Pancreas (tissue), 10 donors: ENCODE measurements at places on chromosomes 12 and 14. TPM values are rescaled to one million over a fixed set of nuclear protein-coding genes. Genes with fewer than 3 reads are reported as not detected.

GRCh38 chr12:90301561-90302133 is 593.0 kb upstream of the ATP2B1 start:
- no peaks in the 10 kb centered on the region for H3K27me3 ChIP-seq
- no peak overlapping the region for H3K4me3 ChIP-seq
- H3K27ac ChIP-seq: no peak overlapping the region
- no peak for DNase-seq
- H3K4me1 ChIP-seq: no peaks in the 10 kb centered on the region

DNA sequence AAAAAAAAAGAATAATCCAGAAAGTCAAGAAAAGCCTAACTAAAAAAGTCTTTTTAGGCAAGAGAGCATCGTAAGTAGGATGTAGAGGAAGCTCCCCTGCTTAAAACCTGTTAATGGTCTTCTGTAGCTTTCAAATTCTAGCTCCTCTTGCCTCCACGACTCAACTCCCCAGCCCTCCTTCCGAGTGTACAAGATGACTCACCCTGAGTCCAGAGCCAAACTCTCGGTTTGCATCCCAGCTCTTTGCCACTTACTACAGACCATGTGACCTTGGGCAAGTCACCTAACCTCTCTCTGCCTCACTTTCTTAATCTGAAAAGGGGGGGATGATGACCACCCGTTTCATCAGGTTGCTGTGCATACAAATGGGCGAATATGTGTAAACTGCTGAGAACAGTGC is 460.4 kb downstream of the DPF3 start:
- DNase-seq: no peak
- no peak overlapping the region for H3K27ac ChIP-seq
- no peaks in the 10 kb centered on the region for H3K4me1 ChIP-seq
- H3K27me3 ChIP-seq: no peaks in the 10 kb centered on the region

DNA sequence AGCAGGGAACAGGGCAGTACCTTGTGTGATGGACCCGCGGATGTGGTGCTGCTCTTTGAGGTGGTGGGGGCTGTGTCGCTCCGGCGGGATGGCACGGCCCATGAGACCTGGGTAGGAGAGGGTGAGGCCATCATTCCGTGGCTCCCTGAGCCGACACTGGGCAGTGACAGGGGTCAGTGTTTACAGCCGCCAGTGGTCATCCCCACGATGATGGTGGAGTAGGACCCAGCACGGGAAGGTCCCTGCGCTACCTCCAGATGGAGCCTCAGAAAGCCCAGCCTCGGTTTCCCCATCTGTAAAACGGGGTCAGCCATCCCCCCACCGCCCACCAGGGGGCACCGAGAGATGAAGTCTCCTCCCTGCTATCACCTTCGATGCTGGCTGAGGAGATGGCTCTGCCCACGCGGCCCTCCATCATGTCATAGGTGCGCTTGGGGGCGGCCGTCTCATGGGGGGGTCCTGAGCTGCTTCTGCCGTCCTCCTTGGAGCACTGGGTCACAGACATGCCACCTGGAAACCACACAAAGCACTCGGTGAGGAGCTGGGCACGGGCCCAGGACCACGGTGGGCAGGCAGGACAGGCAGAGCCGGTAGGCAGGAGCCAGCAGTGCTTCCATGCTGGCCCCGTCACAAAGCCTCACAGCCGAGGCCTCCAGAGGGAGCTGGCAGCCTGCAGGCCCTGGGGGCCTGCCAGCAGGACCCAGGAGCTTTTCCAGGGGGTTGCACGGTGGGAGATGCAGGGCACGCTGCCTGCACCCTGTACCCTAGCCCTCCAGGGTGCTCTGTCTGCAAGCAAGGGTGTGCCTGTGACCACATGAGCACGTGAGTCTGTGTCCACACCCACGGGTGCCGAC is 53.1 kb downstream of the RFLNA start:
- H3K36me3 ChIP-seq: peaks cover 57% of the 10 kb centered on the region
- no peaks in the 10 kb centered on the region for H3K27me3 ChIP-seq
- H3K27ac ChIP-seq: no peak overlapping the region
- DNase-seq: peak; percentile 75
- H3K4me1 ChIP-seq: peaks cover 2% of the 10 kb centered on the region
- H3K4me3 ChIP-seq: no peak overlapping the region

The ANP32D gene
- not detected for total RNA-seq

- no peaks in the 10 kb centered on the region for H3K36me3 ChIP-seq
- no peak overlapping the region for H3K27ac ChIP-seq
Observed at GRCh38 chr12:124771462-124772288, 92.0 kb downstream of the SCARB1 start.

GRCh38 chr14:77284066-77284465 is 13.1 kb upstream of the NGB start:
- peaks cover 3% of the 10 kb centered on the region for H3K36me3 ChIP-seq
- H3K4me1 ChIP-seq: no peaks in the 10 kb centered on the region
- H3K27ac ChIP-seq: no peak overlapping the region
- no peaks in the 10 kb centered on the region for H3K27me3 ChIP-seq
- no peak for DNase-seq

The UBE2N gene
- 14.7 TPM for total RNA-seq

The LGR5 gene
- total RNA-seq: not detected

The INHBE gene
- 17.8 TPM for total RNA-seq

The KRT85 gene
- not detected for total RNA-seq

The PROX2 gene
- total RNA-seq: not detected

The PTCSC3 gene
- total RNA-seq: not detected

DNA sequence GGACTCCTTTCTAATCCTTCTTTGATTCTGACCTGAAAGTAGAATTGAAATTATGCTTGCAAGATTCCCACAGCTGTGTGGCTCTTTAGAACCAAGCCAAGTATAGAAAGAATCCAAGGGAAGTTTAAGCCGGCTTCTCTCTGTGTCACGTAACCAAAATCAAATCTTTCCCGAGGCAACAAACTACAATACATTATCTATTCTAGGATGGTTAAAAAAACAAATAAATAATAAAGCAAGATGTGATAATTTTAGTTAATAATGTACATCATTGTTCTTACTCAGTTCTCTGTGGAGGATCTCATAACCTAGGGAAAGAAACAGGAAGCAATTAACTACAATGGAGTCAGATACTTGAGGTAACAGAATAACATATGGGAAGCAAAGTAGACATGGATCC is 78.1 kb upstream of the ST8SIA1 start:
- peaks cover 9% of the 10 kb centered on the region for H3K4me1 ChIP-seq
- H3K36me3 ChIP-seq: no peaks in the 10 kb centered on the region
- no peak overlapping the region for H3K4me3 ChIP-seq

The LRCOL1 gene
- total RNA-seq: not detected

GRCh38 chr12:10067942-10068341 is 30.8 kb downstream of the CLEC1A start:
- H3K4me3 ChIP-seq: no peak overlapping the region
- no peaks in the 10 kb centered on the region for H3K27me3 ChIP-seq
- no peak for DNase-seq
- H3K4me1 ChIP-seq: peaks cover 3% of the 10 kb centered on the region
- H3K36me3 ChIP-seq: no peaks in the 10 kb centered on the region

GRCh38 chr14:35287431-35288013 is 4.7 kb upstream of the PSMA6 start:
- H3K27me3 ChIP-seq: no peaks in the 10 kb centered on the region
- no peak for DNase-seq
- H3K27ac ChIP-seq: no peak overlapping the region
- no peaks in the 10 kb centered on the region for H3K36me3 ChIP-seq

GRCh38 chr12:130456375-130457199 is 118.9 kb downstream of the PIWIL1 start:
- no peak overlapping the region for H3K27ac ChIP-seq
- no peaks in the 10 kb centered on the region for H3K36me3 ChIP-seq
- peak; percentile 88 for DNase-seq
- H3K27me3 ChIP-seq: no peaks in the 10 kb centered on the region
- no peak overlapping the region for H3K4me3 ChIP-seq

DNA sequence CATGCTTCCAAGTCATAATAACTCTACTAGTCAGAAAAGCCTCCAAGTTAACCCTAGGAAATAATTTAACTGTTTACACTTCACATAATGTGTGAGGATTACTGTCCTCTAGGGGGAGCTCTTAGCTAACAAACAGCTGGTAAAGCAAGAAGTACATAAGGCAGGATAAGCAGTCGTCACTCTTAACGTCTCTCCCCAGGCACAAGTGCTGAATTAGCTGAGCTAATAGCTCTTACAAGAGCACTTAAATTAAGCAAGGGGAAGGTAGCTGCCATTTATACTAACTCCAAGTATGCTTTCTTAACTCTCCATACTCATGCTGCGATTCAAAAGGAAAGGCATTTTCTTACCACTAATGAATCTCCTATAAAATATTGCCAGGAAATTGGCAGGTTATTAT is 79.3 kb upstream of the TSPAN11 start:
- H3K36me3 ChIP-seq: no peaks in the 10 kb centered on the region
- H3K4me3 ChIP-seq: no peak overlapping the region
- H3K4me1 ChIP-seq: peaks cover 3% of the 10 kb centered on the region
- H3K27ac ChIP-seq: no peak overlapping the region

The ADAMTS20 gene
- not detected for total RNA-seq

DNA sequence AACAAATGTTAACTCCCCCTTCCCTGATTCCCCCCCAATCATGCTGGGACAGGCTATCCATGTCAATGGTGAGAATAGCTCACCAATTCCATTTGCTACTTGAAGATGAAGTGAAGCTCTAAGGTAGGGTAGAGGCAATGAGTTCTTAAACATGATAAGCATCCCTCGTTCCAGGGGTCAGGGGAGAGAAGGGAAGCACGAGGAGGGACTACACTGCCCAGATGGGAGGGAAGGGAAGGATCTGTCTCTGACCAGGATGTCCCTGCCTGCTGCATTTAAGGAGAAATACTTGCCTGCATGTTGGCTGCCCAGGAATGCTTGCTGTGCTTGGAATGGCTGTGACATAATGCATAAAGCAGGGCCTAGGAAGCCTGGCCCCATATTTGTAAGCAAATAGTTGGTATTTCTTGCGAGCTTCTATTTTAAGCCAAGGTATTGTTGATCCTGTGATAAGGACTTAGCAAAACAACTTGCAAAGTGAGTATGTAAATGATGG is 155.1 kb downstream of the CEP83 start:
- H3K4me3 ChIP-seq: no peak overlapping the region
- no peaks in the 10 kb centered on the region for H3K4me1 ChIP-seq
- no peaks in the 10 kb centered on the region for H3K36me3 ChIP-seq
- no peaks in the 10 kb centered on the region for H3K27me3 ChIP-seq
- no peak for DNase-seq

DNA sequence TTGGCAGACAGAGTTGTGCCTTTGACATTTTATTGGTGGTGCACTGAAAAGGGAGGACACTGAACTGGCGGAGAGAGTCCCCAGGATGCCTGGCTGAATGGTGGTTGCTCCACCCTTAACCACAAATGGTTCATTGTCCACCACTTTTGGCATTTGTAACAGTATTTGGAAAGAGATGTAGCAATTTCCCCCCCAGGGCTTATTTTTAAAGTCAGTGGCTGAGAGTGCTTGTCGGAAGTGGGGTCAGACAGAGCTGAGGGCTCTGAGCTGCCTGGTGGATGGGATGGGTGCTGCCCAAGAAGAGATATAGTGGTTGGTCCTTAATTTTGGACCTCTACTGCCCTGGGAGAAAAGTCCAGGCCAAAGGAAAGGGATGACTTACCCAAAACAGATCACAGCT is 31.5 kb upstream of the FGF6 start:
- no peaks in the 10 kb centered on the region for H3K36me3 ChIP-seq
- no peak for DNase-seq
- no peak overlapping the region for H3K4me3 ChIP-seq
- no peaks in the 10 kb centered on the region for H3K4me1 ChIP-seq
- H3K27ac ChIP-seq: no peak overlapping the region

DNA sequence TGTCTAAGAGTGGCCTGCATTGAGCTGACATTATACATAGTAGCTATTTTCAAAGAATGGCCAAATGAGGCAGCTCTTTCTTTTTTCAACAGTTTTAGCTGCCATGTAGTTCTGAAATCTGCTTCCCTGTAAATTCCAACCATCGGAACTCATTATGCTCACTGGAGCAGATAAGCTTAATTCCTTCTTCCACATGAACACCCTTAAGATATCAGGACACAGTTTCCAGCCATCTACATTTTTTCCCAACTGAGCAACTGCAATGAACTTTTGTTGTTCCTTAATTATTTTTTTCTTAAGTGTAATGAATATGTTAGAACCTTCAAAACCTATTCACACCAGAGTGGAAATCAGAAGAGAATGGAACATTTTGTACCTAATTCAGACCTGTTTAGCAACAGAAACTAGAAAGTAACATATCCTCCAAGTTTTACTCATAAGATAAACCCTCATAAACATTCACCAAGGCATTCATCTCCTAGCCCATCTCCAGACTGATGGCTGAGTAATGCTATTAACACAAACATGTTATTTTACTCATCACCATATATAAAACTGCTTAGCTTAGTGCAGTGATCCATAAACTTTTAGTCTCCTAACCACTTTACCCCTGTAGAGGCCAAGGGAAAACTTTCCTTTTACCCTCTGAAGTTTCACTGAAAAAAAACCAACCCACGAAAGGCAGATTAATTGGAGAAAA is 296.1 kb upstream of the SYT1 start:
- no peaks in the 10 kb centered on the region for H3K4me1 ChIP-seq
- H3K36me3 ChIP-seq: no peaks in the 10 kb centered on the region
- H3K4me3 ChIP-seq: no peak overlapping the region
- DNase-seq: no peak
- no peaks in the 10 kb centered on the region for H3K27me3 ChIP-seq

DNA sequence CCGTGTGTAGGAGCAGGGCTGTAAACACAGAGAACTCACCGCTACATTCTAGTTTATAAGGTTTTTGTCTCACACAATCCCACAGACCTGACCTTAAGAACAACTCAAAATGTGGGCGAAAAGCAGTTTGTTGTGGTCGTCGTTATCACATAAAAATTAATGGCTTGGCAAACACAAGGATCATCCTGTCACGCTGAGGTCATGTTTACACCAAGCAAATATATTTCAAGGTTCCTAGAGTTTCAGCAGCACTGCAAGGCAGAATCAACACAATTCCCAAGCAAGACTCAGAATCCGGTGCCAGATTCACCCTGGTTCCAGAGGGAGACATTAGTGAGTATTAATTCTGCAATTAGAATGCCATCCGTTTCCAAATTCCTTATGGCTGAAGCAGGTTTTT is 30.1 kb upstream of the MAP1LC3B2 start:
- H3K27me3 ChIP-seq: no peaks in the 10 kb centered on the region
- H3K4me1 ChIP-seq: peaks cover 23% of the 10 kb centered on the region
- no peaks in the 10 kb centered on the region for H3K36me3 ChIP-seq
- no peak overlapping the region for H3K4me3 ChIP-seq
- DNase-seq: no peak

The CFAP54 gene
- 0.21 TPM for total RNA-seq

DNA sequence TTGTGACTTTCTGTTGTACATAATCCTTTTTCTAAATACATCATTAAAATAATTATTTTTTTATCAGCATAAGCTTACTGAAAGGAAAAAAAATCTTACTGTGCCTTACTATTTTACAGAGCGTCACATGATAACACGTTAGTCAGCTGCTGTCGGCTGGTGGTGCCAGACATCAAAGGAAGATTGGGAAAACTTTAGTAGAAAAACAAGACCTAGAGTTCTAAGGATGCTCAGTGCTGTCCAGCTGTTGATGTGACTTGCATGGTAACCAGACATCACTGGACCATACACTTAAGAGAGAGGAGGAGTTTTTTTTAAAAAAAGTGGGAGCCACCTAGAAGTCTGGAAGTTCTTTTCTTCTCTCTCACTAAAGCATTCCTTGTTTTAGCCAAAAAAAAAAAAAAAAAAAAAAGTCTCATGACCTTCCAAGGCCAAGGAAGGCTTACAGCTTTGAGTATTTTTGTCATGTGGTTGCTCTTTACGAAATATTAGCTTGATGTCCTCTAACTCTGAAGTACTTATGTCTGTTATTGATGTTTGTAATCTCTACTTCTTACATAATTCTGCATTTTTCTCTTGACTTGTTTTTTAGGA is 4.5 kb downstream of the RASSF8 start:
- no peaks in the 10 kb centered on the region for H3K4me1 ChIP-seq
- H3K4me3 ChIP-seq: no peak overlapping the region
- no peak for DNase-seq
- no peaks in the 10 kb centered on the region for H3K36me3 ChIP-seq
- no peaks in the 10 kb centered on the region for H3K27me3 ChIP-seq
